Left renal cortex interstitium (tissue), 4 donors: ENCODE measurements at places on chromosomes 6 and 20.

DNA sequence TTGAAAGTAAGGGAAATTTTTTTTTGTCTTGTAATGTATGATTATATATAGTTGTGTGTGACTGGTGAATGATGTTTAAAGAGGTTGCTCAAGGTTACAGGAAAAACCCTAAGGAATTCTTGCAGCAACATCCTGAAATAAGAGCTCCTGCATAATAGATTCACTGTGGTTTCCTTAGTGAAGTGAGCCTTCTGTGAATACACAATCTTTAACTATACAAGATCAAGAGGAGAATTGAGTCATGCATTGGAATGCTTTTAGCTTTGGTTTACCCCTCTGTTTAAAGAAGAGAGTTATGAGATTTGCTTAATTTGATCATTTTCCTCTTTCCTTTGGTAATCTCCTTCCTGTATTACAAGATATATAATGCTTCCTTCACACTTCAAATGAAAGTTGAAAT is 141.6 kb upstream of the EYA4 start:
- no peak for DNase-seq

GRCh38 chr6:108673602-108674001 is 112.9 kb downstream of the FOXO3 start:
- no peak for DNase-seq

DNA sequence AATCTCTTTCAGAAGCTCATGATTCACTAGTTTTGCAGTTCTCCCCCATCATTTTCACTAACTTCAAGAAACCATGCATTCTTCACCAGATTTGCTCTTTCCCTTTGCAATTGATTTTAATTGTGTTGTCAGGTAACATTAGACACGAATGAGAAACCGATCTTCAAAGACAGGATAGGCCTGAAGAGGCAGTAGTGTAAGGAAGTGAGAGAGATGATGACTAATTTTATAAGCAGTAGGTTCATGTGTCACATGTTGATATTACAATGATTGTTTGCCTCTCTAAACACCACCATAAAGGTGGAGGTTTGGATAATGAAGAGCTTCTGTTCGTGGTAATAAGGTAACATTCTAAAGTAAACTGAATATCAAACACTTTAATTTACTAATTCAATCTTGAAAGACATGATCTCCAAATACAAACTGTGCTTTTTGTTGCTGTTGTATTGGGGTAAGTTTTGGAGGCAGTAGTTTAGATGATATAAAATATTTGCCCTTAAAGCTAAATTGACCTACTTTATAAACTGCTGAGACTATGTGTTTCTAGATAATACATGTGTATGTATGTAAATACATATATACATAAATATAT is 207.2 kb downstream of the PHACTR1 start:
- no peak for DNase-seq

DNA sequence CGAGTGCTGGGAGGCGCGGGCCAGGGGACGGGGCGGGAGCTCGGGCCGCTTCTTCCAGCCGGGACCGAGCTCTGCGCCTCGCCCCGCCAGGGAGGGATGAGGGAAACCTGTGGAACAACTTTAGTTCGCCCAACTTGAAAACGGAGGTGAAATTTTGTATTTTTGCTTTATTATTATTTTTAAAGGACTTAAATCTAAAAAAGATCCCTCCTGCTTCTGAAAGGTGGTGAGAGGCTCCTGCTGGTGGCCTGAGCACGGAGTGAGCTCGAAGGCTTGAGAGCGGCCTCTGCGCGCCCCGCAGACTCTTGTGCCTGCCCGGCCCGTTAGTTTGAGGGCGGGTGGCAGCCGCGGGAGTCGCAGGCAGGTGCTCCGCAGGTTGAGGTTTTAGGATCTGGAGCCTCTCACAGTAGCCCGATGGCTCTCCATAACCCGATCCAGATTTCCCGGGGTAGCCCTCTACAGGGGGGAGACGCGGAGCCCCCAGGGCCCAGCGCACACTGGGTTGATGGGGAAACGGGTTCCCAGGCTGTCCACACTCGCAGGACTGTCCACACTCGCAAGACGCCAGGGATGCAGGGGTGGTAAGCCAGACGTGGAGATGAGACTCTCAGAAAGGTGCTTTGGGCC is 46.2 kb upstream of the SUPT3H start:
- DNase-seq, result no peak

DNA sequence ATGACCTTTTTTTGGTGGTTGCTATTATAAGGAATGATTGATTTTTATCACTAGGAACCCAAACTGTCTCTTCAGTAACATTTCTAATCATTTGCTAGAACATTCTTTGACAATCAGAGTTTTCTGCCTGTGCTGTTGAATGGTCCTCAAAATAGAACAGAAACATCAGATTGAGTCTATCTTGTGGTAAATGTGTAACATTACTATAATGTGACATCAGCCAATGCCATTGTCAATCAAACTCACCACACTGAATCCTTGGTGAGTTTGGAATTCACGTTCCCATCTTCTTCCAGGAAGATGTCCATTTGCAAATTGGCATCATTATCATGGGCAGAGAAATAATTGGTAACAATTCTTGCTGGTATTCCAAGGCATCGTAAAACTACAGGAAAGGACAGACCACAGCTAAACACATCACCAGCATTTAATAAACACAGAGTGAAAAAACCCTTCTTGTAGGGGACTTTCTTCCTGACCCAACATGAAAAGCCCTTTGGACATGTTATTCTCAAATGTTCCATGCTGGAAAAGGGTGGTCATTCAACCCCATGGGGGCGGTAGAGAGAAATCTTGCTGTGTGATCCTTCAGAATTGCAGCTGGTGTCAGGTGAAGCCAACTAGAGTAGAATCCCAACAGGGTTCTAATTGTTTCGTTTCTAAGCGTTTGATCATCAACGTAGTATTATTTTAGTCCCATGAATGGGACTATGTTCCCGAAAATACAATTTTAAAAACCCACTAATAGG is 98.5 kb downstream of the F13A1 start:
- DNase-seq, result no peak

DNA sequence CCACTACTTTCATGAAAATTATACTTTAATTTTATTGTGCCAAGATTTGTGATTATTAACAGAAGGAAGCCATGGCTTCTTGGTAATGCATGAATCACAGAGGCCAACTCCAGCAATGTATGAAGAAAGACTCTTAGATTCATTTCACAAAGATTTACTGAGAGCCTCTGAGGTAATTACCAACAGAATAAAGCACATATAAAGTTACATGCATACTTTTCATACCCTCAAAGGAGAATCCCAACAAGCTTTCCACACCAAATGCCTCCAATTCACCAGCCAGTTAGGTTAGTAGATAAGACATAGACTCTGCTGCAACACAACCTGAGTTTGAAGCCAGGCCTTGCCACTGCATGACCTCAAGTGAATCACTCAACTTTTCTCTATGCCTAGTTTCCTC is 41.9 kb downstream of the HBS1L start:
- DNase-seq, result no peak

- no peak for DNase-seq
Measured at GRCh38 chr6:125807293-125807692, 16.5 kb downstream of the NCOA7 start.

GRCh38 chr6:108163644-108164542 is 1.9 kb upstream of the NR2E1 start:
- no peak for DNase-seq

- DNase-seq, result no peak
Measured at GRCh38 chr6:40509716-40510260, 77.4 kb downstream of the LRFN2 start.

- no peak for DNase-seq
Measured at GRCh38 chr6:161922631-161923119, 648.8 kb upstream of the AGPAT4 start.

DNA sequence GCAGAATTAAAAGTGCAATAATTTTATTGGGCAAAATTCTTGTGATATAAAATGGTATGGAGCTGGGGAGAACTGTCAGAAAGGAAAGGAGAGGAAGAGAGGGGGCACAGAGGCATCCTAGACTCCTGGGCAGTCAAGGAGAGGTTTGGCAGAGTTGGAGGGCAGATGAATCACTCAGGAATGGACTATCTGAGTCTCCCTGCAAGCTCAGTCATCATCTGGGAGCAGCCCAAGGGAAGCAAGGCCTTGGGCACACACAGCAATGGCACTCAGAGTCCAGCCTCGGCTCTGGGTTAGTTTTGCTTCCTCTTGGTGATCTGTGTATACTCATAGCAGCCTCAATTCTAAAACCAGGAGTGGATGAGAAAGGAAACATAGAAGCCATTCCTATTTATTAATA is 67.2 kb downstream of the SLC22A1 start:
- no peak for DNase-seq
